Skeletal muscle cell (primary cell): ENCODE measurements at places on chromosomes 3 and 15.
A peak's percentile ranks its signal among the peaks of the same experiment; 100 is the strongest.

DNA sequence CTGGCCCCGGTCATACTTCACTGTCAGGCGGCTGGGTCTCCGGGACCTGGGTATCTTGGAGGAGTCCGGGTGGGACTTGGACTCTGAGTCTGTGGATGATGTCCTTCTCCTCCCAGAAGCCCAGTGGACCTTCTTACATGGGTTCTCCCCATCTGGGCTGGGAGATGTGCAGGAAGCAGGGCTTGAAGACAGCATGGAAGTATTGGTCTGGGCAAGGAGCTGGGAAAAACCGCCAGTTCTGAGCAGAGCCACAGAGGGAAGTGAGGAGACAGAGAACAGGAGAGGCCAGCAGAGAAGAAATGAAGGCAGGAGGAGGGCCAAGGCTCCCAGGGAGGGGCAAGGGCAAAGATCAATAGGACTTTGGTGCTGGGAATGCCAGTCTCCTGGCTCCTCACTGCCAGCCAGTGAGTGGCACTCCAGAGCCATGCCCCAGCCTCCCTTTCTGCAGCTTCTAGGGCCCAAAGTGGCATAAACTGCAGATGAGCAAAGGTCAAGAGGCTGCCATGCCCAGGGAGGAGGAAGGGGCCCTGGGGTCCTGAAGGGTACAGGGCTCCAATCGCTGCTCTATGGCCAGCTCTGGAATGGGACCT is at the start of gene PPP1R14D:
Gene PPP1R14D (minus strand): TSS at position 262 of the 590 bp plus-strand sequence. CDS start 67 bp downstream, at position 195.
- no peak for DNase-seq

- DNase-seq, result peak; percentile 29
Observed at GRCh38 chr3:111594205-111594604, 941 bp downstream of the ZBED2 start.

DNA sequence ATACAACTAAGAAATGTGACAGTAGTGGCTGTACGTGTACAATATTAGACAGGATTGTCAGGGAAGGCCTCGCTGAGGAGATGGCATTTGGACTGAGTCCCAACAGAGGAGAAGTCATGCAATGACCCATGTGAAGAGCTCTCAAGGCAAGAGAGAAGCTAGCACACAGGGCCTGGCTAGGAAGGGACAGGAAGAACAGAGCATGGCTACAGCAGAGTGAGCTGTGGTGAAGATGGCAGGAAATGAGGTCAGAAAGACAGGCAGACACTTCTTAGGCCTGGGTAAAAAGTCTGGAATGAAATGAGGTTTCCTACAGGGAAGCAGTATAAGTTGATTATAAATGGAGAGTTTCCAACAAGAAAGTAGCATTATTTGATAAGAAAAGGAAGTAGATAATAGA is 33.2 kb upstream of the LEKR1 start:
- DNase-seq, result no peak

DNA sequence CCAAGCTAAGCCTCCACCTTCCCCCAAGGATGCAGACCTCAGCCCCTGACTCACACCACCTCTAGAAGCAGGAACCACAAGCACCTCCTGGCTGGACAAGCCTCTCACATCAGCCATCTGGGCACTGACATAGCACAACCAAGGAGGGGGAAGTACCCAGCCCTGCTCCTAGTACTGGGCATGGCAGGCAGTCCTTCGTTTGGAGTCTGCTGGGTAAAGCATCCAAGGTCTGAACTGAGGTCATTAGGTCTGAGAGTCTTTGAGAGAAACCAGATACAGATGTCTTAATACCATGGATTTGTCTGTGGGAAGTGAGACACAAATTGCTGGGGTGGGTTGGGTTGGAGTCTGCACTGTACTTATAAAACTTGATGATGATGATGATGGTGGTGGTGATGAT is 61.8 kb downstream of the CCDC33 start:
- DNase-seq, result no peak

- no peak for DNase-seq
Observed at GRCh38 chr3:30526031-30526430, 80.4 kb upstream of the TGFBR2 start.

- no peak for DNase-seq
Observed at GRCh38 chr3:172312001-172312400, 136.3 kb downstream of the GHSR start.

- DNase-seq, result no peak
Observed at GRCh38 chr3:188756241-188756640, 415.5 kb upstream of the TPRG1 start.

GRCh38 chr15:74857671-74858368 is 14.9 kb upstream of the ULK3 start:
- DNase-seq, result no peak

DNA sequence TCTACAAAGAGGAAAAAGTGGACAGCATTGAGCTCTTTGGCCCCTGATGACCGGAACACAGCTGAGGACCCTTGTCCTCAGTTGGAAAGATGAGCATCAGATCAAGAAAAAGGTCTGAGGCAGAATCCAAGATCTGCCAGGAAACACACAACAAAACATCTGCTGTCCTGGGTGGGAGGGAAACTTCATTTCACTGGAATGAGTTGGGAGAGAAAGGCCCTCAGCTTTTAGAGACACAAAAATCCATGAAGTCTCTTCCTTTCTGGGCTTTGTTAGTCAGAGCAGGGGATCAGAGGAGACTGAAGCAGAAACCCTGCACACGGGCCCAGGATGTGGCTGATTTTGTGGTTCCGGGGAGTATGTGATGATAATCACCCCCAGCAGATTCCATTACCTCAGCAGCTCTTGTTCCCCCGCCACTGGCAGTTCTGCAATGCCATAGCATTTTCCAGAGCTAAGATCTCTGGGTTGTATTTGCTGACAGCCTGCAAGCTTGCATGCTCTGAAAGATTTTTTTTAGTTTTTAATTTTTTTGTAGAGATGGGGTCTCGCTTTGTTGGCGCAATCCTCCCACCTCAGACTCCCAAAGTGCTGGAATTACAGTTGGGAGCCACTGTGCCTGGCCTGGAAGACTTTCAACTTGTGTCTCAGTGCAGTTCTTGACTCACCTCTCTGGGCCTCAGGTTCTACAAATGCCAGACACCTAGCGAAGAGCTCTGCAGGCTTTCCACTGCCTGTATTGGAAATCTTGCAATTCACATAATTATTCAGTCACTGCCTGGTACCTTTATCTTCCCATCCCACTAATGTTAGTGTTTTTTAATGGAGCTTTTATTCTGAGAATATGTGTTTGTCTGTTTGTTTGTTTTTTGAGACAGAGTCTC is 5.8 kb upstream of the TATDN2 start:
- DNase-seq, result no peak

- no peak for DNase-seq
Observed at GRCh38 chr3:177652556-177653291, 455.4 kb upstream of the TBL1XR1 start.

- DNase-seq, result no peak
Observed at GRCh38 chr3:128335621-128336296, 130.9 kb downstream of the DNAJB8 start.

- DNase-seq, result no peak
Observed at GRCh38 chr15:68052431-68052830, 1.7 kb upstream of the PIAS1 start.

- peak; percentile 29 for DNase-seq
Observed at GRCh38 chr3:58307639-58308215, 1.4 kb downstream of the HTD2 start.

DNA sequence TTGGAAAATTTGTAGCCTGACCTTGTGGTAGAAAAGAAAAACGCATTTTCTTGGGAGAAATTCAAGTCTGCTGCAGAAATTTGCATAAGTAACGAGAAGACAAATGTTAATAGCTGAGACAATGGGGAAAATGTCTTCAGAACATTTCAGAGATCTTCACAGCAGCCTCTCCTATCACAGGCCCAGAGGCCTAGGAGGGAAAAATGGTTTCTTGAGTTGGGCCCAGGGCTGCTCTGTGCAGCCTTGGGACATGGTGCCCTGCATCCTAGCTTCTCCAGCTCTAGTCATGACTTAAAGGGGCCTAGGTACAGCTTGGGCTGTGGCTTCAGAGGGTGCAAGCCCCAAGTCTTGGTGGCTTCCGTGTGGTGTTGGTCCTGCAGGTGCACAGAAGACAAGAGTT is 104.2 kb downstream of the ZNF621 start:
- no peak for DNase-seq

GRCh38 chr3:195093731-195094130 is 177.2 kb downstream of the XXYLT1 start:
- no peak for DNase-seq

GRCh38 chr3:61855211-61855610 is 293.8 kb downstream of the PTPRG start:
- no peak for DNase-seq

DNA sequence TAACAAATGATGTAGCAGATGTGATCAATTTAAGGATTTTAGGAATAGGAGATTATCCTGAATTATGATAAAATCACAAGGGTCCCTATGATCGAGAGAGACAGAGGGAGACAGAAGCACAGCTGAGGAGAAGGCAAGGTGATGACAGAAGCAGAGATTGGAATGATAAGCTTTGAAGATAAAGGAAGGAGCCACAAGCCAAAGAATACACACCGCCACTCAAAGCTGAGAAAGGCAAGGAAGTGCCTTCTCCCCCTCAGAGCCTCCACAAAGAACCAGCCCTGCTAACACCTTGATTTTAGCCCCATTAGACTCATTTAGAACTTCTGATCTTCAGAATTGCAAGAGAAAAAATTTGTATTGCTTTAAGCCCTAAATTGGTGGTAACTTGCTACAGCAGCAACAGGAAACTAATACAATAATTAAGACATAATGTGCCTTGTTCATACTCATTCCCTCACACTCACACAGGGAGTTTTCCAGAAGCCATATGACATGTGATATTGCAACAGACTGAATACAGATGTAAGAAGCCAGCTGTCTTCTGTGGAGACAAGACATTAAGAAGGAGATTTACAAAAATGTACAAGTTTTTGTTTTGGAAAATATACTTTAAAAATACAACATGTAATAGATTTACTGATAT is 38.2 kb downstream of the TRANK1 start:
- DNase-seq, result peak; percentile 33

DNA sequence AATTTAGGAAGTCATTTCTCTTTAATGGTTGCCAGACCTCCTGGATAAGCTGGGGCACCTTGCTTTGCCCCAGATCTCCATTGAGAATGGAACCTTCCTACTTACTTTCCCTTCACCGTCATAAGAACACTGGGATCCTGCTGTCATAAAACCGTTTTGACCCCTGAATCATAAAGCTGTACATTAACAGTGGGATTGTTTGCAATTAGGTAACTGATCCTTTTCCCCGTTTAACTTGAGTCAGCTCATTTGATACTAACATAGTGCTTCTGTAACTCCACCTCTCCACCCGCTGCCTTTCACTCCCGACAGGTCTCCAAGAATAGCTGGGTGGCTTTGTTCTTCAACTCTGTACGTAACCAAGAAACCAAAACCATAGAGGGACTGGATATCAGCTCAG is 308.2 kb upstream of the WNT5A start:
- no peak for DNase-seq

DNA sequence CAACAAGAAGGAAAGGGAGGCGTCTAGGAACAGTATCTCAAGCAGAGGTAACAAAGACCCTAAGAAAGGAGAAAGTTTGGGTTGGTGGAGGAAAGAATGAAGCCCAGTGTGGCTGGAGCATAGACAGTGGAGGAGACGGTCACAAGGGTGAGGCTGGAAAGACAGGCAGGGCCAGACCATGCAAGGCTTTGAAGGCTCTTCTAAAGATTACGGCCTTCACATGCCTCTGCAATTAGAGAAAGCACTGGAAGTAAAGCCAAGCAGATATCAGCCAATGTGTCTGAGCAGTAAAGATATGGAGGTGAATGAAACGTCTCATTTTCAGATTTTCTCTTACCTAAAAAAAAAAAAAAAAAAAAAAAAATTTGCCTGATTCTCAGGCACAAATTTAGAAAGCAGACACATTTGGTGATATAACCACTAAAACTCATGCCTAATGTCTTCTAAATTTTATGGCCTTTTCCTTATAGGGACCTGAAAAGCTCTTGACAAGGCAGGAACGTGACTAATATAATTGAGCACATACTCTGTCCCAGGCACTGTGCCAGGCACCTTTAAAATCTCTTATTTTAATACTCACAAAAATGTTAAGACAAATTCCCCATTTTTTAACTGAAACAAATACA is 184.1 kb downstream of the MECOM start:
- DNase-seq, result no peak

GRCh38 chr3:113088616-113089015 is 97.8 kb downstream of the GTPBP8 start:
- DNase-seq, result no peak

DNA sequence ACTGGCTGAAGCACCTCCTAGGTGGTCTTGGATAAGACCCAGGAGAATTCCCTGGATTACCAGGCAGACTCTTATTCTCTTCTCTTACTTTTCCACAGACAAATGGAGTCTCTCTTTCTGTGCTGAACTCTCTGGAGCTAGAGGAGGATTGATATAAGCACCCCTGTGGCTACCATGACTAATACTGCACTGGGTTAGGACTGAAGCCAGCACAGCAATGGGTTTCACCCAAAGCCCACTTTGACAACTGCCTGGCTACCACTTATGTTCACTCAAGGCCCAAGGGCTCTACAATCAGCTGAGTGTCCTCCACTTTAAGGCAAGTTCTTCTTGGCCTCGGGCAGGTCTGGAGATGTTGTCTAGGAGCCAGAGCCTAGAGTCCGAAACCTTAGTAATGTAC is 225.5 kb downstream of the DIPK2A start:
- no peak for DNase-seq

DNA sequence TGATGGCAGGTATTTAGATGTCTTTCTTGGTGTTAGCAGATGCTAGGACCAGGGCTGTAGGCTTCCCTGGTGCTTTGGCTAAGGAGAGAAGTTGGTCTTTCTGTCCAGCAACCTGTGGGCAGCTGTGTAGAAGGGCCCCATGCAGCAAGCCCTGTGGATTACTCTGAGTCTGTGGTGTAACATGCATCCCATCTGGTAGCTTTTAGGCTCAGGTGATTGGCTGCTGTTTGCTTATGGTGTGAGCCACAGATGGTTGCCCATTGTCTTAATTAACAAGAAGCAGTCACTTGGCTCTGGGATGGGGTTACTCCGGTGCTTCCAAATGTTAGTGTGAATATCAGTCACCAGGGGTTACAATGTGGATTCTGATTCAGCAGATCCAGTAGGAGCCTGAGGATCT is 368.6 kb upstream of the C2CD4B start:
- no peak for DNase-seq

DNA sequence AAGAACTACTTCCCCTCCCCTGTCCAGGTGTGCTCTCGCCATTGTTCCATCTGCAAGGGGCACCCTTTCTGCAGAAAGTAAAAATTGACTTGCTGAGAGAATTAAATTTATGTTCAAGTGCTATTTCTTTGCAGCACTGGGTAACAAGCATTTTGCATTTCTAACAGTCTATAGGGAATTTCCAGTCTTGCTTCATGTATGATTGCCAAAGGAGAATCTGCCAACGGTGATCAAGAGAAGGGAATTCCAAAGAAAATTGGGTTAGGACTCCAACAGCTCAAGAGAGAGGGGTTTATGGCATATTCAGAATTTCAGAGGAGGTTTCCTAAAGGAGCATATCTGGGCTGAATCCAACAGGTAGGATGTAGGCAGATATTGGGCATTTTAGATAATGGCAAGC is 136.7 kb upstream of the WNT5A start:
- no peak for DNase-seq
